ENCODE measurements at places on chromosomes 7 and 10.

DNA sequence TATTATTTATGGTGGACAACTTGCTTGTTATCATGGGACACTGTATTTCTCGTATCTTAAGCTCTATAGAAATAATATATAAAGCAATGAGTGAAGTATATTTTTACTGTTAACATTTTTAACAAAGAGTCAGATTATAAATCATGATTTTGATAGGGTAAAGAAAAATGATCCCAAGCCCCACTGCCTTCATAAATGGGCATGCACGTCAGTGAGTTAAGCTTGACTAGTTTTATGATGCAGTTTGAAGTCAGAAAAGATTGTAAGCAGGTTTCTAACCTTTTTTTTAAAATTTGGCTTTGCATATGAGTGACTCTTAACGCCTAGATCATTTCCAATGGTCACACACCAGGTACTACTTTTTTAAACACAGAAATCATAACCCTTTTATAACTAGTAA lies 152.8 kb downstream of the GNAT3 start:
- no peak for DNase-seq

- DNase-seq, result no peak
Observed at GRCh38 chr7:93719546-93719945, 145.0 kb upstream of the CALCR start.

- DNase-seq, result no peak
Observed at GRCh38 chr7:155863721-155864151, 51.5 kb upstream of the SHH start.

GRCh38 chr10:52651293-52651692 lies 121.3 kb downstream of the MBL2 start:
- no peak for DNase-seq

GRCh38 chr7:137001041-137001440 lies 132.6 kb downstream of the CHRM2 start:
- DNase-seq, result no peak

DNA sequence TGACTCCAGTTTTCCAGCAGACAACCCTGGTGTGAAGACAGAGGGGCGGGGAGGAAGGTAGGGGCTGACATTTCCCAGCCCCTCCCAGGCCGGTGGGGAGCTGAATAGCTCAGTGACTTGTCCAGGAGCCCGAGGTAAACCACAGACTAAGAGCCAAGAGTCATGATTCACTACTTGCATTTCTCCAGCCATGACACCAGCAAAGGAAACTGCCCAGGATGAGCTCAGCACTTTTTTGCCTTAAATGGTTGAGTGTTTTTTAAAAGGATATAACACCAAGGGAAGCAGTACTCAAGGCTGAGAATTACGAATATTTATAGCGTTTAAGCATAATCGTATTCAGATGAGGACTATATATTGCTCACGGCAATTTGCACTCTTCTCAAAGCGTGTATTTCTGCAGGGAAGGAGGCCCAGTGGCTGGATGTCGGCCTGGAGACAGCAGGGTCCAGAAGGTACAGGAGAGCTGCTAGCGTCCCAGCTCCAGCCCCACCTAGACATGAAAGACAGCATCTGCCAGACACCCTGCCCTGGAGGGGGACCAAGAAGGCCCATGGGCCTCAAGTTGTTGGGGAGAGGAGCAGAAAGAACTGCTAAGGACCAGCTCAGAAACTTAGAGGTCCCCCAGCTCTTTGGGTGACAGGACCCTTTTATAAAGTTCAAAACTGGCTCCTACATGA lies 141.4 kb downstream of the GRID1 start:
- DNase-seq, result no peak

DNA sequence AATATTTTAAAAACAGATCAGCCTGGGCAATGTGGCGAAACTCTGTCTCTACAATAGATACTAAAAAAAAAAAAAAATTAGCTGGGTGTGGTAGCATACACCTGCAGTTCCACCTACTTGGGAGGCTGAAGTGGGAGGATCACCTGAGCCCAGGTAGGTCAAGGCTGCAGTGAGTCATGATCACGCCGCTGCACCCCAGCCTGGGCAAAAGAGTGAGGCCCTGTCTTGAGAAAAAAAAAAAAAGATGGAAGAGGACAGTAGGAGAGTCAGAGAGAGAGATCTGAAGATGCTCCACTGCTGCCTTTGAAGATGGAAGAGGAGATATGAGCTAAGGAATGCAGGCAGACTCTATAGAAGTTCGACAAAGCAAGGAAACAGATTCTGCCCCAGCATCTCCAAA lies 181.9 kb downstream of the CALN1 start:
- no peak for DNase-seq

- DNase-seq, result no peak
Observed at GRCh38 chr10:49627038-49627437, 13.2 kb downstream of the CHAT start.

DNA sequence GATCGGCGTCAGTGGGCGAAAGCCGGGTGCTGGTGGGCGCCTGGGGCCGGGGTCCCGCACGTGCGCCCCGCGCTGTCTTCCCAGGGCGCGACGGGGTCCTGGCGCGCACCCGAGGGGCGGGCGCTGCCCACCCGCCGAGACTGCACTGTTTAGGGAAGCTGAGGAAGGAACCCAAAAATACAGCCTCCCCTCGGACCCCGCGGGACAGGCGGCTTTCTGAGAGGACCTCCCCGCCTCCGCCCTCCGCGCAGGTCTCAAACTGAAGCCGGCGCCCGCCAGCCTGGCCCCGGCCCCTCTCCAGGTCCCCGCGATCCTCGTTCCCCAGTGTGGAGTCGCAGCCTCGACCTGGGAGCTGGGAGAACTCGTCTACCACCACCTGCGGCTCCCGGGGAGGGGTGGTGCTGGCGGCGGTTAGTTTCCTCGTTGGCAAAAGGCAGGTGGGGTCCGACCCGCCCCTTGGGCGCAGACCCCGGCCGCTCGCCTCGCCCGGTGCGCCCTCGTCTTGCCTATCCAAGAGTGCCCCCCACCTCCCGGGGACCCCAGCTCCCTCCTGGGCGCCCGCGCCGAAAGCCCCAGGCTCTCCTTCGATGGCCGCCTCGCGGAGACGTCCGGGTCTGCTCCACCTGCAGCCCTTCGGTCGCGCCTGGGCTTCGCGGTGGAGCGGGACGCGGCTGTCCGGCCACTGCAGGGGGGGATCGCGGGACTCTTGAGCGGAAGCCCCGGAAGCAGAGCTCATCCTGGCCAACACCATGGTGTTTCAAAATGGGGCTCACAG lies 1.1 kb downstream of the EGFR start:
- no peak for DNase-seq

GRCh38 chr10:83935911-83936310 lies 203.4 kb upstream of the GHITM start:
- DNase-seq, result no peak

- no peak for DNase-seq
Observed at GRCh38 chr10:84525120-84525806, 196.9 kb downstream of the CCSER2 start.
